PC-9 (cell line): ENCODE measurements at places on chromosomes 11 and 22. TPM values are rescaled to one million over a fixed set of nuclear protein-coding genes. Genes with fewer than 3 reads are reported as not detected.

DNA sequence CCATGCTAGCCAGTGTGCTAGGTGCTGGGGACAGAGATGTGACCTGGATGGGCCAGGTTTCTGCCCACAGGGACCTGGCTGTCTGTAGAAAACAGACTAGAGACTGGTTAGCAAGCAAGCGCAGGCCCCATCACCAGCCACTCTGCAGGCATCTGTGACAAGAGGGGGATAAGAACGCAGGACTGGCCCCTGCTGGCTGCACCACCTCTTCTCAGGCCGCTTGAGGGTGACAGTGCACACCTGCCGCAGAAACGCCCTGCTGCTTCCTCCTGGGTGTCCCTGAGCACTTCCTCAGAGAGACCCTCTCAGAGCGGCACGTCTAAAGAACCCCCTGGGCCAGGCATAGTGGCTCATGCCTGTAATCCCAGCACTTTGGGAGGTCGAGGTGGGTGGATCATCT, 5.9 kb upstream of the PICK1 start:
- no peak for DNase-seq

- no peak for DNase-seq
Observed at GRCh38 chr22:48238966-48239365, 1476.5 kb downstream of the TBC1D22A start.

DNA sequence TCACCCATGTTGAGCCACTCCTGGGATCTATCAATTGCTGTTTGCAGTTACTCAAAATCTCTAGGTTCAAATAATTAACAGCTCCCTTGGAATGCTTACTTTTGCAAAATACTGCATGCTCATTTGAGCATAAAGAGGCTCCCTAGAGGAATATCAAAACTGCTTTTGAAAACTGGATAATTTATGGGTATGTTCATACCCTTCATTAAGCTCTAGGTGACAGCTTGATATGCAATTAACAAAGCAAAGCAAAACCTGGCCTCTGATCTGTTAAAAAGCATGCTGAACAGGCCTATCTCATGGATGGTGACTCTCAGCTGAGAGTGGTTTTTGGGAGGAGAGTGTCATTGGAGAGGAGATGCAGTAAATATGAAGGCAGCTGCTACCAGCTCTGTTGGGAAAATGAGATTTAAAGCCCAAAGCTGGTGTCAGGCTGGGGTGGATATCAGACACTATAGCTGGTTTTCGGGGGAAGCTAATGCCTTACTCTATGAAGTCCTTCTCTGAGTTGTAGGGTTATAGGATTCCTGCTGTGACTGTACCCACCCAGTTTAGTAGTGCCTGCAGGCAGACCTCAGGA, 110.9 kb downstream of the RASSF10 start:
- DNase-seq: no peak

DNA sequence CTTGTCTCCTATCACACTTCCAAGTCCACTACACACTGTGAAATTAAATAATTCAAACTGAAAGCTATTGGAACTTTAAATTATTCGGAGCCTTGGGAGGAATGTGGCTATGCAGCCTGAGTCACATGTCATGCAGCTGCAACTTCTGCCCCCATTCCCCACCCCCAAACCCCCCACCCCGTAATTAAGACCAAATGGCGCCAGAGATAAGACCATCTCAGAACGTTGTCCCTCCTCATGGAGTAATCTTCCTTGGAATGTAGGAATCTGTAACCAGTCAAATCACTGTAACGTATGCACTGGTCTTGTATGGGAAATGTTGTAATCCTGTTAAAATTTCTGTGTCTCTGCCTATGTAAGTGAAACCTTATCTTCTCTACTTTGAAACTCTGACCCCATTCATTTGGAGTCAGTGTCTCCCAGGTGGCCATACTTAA, 37.0 kb downstream of the GAB2 start:
- no peak for DNase-seq

DNA sequence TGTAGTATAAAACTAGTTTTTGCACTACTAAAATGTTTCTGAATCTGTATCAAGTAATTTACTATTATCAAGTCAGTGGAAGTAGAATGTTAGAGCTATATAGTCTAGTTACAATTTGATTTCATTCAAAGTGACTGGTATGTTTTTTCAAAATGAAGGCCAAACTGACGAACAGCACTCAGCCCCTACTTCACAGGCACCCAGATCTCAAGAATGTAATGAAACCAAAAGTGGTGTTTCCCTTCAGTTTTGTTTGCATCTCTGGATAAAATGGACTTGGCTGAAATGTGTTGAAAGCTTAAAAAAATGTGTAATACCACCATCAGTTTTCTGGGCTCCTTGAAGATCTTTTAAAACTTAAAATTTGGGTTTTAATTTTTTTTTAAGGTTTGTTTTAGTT, 46.4 kb downstream of the QSER1 start:
- no peak for DNase-seq

- DNase-seq: no peak
Observed at GRCh38 chr11:58994171-58994570, 54.9 kb downstream of the GLYATL1 start.

MRPL11 gene
- total RNA-seq: 138 and 140 TPM in 2 replicates

SCUBE2 gene
- total RNA-seq: not detected in 2 replicates

HTATIP2 gene
- total RNA-seq: 180 and 194 TPM in 2 replicates
